ENCODE measurements at places on chromosomes 3 and 15.

- no peak for DNase-seq
Measured at GRCh38 chr3:112979244-112979832, 4.4 kb upstream of the CD200R1 start.

DNA sequence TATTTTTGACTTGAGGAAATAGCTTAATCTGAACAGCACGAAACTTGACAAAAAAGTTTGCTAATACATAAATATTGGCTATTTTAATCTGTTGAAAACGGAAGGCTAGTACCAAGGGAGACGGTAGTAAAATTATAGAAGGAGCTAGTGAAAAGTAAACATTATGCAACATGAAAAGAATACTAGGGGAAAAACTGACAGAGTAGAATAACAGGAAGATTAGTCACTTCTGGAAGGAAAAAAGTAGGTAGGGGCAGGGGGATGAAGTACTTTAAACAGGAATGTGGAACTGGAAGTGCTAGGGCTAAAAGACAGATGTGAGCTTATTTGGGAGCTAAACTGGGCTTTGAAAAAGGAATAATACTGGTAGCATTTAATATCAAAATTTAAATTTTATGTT is 60.1 kb downstream of the MBNL1 start:
- DNase-seq, result no peak

DNA sequence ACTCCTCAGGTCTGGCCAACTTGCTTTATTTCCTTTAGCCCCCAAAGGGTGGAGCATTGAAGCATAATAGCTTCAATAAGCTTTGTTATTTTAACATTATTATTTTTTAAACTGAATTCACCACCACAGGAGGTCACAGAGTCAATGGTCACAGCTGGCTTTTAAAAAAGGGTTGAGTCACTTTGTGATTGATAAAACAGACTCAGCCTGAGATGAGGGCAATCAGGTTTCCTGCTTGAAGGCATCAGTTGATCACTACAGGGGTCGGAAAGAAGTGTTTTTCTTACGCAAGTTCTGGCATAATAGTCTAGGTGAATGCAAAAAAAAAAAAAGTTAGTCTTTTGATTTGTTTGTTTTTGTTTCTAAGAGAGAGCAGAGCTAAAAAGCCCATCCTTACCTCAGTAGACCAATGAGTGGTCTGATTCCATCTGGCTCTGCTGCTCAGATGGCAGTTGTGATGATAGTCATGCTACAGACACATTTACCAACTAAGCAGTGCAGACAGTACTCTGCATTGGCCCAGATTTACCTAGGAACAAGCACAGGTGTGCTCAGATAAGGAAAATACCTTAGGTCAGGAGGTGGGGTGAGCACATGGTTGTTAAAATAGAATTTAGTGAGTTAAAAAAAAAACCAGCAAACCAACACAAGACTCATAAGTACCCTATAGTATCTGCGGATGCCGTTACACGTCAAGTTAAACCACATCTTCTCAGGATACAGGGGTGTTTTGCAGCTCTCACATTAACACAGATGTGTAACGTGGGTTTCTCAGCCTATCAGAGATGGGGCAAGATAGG is 22.6 kb downstream of the ZNF80 start:
- no peak for DNase-seq

- no peak for DNase-seq
Measured at GRCh38 chr15:80777137-80777536, 2.0 kb upstream of the CEMIP start.

Measured in thoracic aorta (tissue), 2 donors.